ENCODE measurements at places on chromosomes 2 and 18. TPM values are rescaled to one million over a fixed set of nuclear protein-coding genes. Genes with fewer than 3 reads are reported as not detected.

Gene RAMP1
- 116 TPM for total RNA-seq

GRCh38 chr2:144583381-144583729, 63.4 kb upstream of the ZEB2 start:
- no peak for DNase-seq

DNA sequence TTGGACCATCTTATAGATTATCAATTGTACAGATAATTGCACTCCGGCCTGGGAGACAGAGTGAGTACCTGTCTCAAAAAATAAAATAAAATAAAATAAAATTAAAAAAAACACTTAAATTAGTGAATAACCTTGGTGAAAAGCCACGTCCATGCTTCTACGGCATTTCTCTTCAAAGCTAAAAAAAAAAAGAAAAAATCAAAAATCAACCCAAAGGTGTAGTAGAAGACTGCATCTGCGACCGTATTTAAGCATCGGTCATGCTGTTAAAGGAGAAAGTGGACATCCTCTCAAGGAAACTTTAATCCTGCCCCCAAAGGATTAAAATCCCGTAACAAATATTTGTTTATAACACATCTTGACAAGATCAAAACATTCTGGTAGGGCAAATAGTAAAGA, 350 bp upstream of the RNF138 start:
- no peak for DNase-seq

GRCh38 chr2:229150317-229150716, 120.8 kb downstream of the PID1 start:
- DNase-seq = no peak

DNA sequence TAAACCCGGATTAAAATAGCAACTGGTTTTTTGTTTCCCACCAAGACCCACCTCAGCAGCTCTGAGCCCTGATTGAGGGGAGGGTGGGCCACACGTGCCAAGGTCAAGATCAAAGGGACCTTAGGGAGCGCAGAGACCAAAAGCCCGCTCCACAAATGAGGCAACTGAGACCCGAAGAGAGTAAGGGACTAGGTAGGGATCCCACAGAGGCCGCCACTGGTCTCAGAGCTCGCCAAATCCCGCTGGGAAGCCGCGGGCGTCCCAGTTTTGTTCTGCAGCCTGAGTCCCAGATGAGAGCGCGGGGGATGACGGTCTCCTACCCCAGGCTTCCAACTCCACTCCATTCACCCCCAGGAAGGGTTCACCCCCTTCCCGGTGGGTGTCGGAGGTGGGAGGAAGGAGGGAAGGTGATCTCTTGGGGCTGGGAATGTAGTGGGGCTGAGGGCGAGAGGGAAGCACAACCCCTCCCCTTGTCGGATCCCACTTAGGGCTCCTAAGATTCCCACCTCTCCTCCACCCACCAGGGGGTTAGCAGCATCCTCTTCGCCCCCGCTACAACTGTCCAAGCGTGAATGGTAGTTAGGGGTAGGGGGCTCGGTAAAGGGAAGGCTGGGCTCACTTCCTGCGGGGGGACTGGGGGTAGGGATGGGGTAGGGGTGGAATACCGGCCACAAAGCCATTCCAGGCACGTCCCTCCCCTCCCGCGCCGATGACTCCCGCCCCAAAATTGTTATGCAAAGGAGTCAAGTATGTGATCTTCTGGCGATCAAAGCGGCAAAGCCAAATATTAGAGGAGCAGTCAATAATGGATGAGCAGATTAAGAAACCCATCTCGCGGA, 7.3 kb upstream of the EN1 start:
- DNase-seq = no peak

DNA sequence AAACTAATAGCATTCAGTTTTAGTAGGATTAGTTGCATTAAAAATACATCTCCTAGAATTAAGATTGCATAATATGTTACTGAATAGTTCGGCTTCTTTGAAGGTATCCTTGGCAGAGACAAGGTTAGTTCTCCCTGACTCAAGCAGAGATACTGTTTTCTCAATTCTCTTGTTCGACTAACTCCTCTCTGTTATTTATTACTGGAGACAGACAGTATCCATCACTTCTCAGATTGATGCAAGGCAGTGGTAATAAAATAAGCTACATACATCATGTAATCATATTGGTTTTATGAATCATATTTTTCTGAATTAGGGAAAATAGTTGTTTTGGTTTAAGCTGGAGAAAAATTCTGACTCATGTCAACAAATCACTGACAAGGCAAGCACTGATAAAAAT, 134.8 kb downstream of the SLC8A1 start:
- no peak for DNase-seq

- DNase-seq = peak; percentile 63
These were observed 16.2 kb downstream of the SALL3 start for GRCh38 chr18:78995740-78996395.

DNA sequence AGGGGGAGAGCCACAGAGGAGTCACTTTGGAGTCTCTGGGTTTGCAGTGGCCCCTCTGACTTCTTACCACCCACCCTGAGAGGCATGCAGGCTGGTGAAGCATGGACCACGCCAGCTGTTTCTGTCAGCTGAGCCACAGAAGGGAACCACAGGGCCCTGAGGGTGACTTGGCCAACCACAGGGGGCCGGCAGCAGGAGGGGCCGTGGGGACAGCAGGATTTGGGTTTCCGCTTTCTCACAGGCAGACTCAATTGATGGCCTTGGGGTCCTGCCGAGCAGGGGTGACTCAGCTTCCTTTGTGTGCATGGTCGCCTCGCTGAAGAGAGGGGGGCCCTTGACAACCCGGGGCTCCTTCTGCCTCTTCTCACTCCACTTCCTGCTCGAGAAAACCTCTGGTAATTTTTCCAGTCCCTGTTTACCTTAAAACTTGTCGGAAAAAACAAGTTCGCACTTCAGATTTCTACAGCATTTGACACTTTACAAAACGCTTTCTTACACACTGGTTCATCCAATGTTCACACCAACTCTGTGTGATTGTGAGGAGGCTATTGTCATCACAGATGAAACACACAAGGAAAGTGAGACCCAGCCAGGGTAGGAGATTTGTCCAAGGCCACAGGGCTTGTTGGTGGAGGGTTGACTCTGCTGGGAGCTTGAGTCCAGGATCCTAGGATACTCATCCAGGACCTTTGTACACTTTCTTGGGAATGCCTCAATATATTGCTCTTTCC, 311.2 kb downstream of the LPIN1 start:
- peak; percentile 85 for DNase-seq

DNA sequence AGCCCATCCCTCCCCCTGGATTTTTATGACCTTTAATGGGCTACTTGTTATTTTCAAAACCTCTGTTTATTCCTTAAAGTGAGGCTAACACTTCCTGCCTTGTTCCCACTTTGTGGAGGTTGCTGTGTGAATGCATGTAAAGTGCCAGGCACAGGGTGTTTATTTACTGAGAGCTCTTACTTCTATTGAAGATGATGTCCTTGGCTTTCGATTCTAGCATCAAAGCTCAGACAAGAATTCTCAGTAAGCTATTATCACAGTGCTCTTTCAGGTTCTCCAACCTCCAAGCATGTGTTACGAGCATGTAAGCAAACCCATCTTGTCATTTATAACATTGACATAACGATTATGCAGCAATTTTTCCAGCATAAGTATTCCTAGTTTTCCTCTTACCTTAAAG, 44.2 kb downstream of the DPYSL5 start:
- no peak for DNase-seq

GRCh38 chr2:148829618-148830017, 45.4 kb upstream of the KIF5C start:
- DNase-seq = no peak

Data from posterior vena cava (tissue), 2 donors.